Psoas muscle (tissue), 8 donors: ENCODE measurements at places on chromosomes 11 and 22. TPM values are rescaled to one million over a fixed set of nuclear protein-coding genes. Genes with fewer than 3 reads are reported as not detected.

DNA sequence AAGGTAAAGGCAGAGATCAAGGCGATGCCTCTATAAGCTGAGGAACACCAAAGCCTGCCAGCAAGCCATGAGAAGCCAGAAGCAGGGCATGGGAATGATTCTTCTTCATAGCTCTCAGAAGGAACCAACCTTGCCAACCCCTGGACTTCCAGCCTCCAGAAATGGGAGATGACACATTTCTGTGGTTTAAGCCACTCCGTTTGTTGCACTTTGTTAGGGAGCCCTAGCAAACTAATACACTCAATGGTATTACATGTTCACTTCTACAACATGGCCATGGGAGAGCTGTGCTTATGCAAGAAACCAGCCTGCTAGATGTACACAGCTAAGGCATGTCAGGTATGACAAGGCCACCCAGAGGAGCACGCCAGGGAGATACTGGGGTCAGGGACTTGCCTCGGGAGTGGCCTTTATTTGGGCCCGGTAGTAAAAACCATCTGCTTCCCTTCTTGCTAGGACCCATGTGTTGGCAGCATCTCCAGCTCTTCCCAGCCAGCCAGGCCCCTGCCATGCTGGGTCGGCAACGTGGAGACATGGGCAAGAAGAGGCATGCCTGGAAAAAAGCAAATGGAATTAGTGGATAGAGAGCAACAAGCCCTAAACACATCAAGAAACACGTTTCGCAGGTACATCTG lies 3.6 kb downstream of the C11orf16 start:
- no peak for DNase-seq

- DNase-seq: no peak
These were observed 12.4 kb downstream of the PLEKHA7 start for GRCh38 chr11:17001806-17002205.

BATF2 gene
- total RNA-seq: 2.5 TPM

DNA sequence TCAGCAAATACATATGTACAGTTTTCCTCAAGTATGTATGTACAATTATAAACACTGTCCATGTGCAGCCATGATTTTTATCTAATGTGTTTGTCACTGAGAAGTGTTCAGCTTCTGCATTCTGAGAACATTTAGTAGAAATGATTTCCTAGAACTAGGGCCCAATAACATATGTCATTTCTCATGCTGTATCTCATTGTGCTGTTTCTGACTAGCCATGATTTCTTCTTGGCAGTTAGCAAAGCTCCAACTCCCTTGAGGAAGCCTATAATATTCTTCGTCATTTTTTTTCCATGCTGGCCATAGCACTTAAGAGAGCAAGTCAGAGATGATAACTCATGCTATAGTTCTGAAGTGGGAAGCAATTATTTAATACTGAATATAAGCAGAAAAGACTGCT lies 187.8 kb downstream of the DDX10 start:
- no peak for DNase-seq

DNA sequence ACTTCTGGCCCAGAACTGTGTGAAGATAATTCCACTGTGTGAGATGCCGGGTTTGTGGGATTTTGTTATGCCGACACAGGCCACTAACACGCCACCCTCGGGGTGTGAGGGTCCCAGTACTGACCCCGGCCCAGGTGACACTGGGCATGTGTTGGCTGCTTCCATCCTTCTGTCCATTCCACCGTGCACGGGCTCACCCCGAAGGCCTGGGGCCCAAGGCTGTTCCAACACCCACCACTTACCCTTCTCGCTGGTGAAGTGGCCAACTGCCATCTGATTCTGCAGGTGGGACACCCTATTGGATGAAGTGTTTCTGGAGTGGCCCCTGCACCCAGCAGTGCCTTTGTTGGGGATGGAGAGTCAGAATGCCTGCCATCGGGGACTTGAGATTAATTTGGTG lies 1307.5 kb downstream of the BRD1 start:
- no peak for DNase-seq

SIK3 gene
- total RNA-seq: 45.4 TPM

- DNase-seq: no peak
These were observed 258.9 kb upstream of the ARHGAP20 start for GRCh38 chr11:110971140-110971539.

PSMC3 gene
- total RNA-seq: 141 TPM

GRCh38 chr22:45903355-45904135 lies 73.4 kb downstream of the WNT7B start:
- DNase-seq: no peak

- no peak for DNase-seq
These were observed 14.4 kb upstream of the OOSP1 start for GRCh38 chr11:59923813-59924212.

PRAME gene
- not detected for total RNA-seq

DNA sequence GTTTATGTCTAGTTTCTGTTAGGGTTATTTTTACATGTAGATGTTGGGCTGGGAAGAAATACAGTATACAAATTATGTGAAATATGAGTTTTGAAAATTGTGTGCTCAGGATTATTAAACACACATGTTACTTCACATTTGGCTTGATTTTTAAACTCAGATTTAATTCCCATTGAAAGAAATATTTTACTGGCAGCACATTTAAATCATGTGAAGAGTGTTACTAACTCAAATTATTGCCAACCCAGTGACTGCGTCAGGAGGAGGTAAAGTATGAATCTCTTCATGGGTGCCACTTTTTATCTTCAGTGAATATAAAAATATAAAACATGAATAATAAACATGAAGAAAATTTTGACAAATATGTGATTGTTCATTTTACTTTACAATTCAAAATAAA lies 457.5 kb upstream of the CCDC179 start:
- DNase-seq: no peak

DNA sequence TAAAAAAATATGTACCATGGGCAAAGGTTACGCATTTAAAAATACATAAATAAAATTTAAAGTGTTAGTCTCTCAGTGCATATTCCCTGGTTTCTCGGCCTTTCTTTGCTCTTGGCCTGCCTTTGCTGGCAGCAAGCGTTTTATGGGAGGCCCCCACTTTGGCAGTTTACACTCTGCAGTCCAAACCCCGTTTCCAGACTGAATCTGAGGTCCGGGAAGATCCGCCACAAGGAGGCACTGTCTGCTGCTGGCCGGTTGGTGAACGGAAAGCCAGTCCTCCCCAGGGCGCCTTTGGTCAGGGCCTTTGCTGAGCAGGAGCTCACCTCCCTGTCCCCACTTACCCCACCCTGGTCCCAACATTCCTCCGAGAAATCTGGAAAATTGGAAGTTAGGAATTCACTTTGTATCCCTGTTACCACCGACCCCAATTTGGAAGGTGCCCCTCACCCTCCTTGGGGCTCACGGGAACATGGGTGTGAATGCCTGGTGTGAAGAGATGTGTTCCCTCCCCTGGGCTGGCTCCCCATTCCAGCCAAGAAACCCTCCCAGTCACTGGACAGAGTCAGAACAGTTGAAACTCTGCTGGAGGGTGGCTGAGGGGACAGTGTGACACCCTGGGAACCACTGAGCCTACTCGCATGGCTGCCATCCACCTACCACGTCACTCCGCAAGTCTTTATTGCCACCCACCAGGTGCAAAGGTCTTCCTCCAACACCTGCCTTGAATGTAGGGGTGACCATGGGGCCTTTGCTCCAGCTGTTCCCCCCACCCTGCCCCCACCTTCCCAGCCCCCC lies 9.4 kb upstream of the SF1 start:
- peak; percentile 72 for DNase-seq

DNA sequence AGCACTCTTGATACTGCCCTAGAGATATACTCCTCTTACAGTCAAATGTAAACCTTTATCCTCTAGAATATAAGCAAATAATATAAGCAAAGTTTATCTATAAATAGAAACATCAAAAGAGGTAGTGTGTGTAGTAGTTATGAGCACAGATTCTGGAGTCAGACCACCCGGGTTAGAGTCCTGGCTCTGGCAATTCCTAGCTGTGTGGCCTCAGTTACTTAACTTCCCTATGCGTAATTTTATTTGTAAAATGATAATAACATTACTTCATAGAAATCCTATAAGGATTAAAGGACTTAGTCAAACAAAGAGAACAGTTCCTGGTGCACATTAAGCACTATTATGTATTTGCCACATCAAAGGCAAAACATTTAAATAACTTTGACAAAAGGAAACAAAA lies 7.0 kb downstream of the MSANTD4 start:
- DNase-seq: no peak

GRCh38 chr11:11313426-11313825 lies 39.6 kb downstream of the CSNK2A3 start:
- DNase-seq: no peak

- DNase-seq: no peak
These were observed 6.4 kb downstream of the LMO2 start for GRCh38 chr11:33885338-33886005.

PEX16 gene
- total RNA-seq: 23.5 TPM

TECTA gene
- total RNA-seq: 2.6 TPM

DNA sequence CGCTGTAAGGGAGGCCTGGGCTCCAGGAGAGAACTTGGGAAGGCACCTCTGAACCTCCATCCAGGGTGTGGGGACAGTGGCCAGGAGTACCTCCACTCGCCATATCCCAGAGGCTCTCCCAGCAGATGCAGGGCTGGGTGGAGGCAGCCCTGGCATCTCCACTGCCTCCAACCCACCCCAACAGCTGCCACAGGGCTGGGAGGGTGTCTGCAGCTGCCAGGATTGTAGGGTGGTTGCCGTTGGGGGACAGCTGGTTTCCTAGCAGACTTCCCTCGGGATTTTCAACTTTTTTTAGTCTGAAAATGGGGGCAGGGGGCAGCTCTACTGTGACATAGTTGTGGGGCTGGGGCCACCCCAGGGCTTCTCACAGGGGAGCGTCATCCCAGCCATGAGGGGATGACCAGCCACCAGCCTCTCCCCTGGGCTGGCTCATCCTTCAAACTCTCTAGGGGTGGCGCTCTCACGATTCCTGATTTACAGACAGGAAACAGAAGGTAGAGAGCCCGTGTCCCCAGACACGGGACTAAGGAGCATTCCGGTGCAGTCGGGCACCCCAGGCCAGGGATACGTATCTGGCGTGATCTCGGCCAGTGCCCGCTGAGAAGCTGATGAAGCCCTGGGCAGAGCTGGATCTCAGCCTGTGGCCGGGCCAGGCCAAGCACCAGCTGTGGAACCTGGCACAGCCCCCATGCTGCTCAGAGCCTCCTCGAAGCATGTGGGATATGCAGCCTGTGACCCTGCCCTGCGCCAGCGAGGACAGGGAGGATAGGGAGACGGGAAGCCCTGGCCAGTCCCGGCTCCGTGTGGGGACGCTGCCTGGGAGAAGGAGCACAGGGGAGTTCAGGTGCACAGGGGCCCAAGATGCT lies 9.9 kb downstream of the PRR5 start:
- DNase-seq: peak; percentile 63

- no peak for DNase-seq
These were observed 278.2 kb downstream of the DLG2 start for GRCh38 chr11:85348945-85349344.
